Stimulated activated CD8-positive, alpha-beta memory T cell treated with anti-CD3 and anti-CD28 coated beads, Interleukin-2, amount 100 ng/mL, for 1 hour (primary cell): ENCODE measurements at places on chromosomes 7 and 10.

DNA sequence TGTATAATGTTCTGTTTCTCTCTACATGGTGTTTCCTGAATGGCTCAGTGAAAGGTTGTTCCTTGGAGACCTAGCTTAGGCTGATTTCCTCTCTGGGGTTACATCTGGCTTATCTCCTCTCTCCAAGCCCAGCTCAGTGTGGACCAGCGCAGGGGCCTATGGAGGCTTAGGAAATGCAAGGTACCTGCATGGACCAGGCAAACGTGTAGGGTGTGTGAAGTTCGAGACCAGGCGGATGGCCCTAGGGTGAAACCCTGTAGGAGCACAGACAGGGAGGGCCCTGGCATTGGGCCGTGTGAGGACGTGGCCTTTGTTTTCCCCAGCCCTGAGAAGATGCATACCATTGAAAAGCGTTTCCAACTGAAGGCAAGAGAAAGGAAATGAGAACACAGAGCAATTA is 59.0 kb downstream of the DOCK1 start:
- DNase-seq: no peak

DNA sequence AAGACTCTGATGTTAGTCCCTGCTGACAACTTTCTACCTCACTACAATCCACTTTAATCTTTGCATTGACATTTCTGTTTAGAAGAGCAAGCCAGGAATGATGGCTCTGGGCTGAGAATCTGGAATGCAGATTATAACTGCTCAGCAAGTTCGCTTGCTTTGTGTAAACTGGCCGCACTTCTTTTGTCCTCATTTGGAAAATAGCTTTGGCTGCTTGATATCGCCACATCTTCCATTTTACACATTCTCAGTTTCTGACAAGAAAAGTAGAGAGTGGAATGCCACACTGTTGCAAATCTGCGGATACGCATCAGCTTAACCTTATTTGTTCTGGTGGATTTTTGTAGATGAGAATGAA is 429.8 kb downstream of the KCNMA1 start:
- DNase-seq: no peak

- no peak for DNase-seq
Observed at GRCh38 chr10:8130973-8131911, 76.8 kb downstream of the GATA3 start.

- DNase-seq: no peak
Observed at GRCh38 chr7:72781631-72782030, 46.4 kb downstream of the TYW1B start.

DNA sequence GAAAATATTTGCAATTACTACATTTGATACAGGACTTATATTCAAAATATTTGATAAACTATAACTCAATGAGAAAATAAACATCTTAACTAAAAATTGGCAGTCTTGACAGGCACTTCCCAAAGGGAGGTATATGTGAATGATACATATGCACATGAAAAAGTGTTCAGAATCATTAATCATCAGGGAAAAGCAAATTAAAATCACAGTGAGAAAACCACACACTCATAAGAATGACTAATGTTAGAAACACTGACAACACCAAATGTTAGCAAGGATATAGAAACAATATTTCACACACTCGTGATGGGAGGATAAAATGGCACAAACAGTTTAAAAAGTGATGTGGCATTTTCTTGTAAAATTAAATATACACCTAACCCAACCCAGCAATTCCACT is 4.1 kb upstream of the VPS26A start:
- no peak for DNase-seq

GRCh38 chr10:88802523-88803285 is at the start of gene LIPM:
LIPM (plus strand) TSS chr10:88802730; CDS start chr10:88802897, 167 bp downstream.
- no peak for DNase-seq

DNA sequence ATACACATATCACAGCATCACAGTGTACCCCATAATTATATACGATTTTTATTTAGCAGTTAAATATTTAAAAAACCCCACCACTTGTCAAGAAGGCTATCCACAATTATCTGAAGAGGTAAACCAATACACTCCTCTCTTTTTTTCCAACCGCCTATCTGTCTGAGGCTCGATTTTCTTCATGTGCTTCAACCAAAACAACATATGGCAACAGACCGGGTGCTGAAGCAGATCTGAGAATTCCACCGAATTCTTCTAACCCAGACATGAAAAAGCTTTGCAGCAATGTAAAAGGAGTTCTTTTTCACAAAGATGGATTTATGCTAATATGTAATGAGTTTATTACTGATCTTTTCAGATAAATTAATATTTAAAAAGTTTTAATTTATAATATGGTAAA is 132.4 kb upstream of the RHEB start:
- DNase-seq: no peak

- DNase-seq: no peak
Observed at GRCh38 chr10:11913079-11913641, 90.0 kb downstream of the PROSER2 start.

DNA sequence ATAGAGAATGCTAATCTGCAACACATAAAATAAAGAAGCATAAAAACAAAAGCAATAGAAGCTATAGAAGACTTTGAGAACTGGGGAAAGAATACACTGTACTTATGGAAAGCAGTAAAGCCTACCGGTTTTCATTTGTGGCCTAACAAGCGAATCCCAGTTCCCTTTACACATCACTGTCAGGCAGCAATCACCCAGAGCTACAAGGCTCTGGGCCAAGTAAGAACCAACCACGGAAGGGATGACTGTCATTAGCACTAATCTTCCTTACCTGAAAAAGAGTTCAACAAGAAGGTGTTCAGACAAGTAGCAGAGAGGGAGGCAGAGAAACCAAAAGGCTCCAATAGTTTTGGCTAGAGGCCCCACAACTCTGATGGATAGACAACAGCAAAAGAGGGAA is 15.0 kb downstream of the CCDC6 start:
- no peak for DNase-seq

DNA sequence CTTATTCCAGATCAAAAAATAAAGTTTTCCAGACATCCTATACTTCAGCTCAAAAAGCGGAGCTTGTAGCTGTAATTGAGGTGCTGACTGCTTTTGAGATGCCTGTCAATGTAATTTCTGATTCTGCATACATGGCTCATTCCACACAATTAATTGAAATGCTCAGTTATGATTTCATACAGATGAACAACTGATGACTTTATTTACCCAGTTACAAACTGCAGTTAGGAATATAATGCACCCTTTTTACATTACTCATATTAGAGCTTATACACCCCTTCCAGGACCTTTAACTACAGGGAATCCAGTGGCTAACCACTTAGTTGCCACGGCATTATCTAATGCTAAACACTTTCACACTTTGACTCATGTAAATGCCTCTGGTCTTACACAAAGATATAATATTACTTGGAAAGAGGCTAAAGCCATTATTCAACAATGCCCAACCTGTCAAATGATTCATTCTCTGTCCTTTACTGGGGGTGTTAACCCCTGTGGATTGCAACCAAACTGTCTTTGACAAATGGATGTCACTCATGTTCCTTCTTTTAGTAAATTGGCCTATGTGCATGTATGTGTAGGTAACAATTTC is 147.3 kb downstream of the ZNF33B start:
- DNase-seq: no peak

DNA sequence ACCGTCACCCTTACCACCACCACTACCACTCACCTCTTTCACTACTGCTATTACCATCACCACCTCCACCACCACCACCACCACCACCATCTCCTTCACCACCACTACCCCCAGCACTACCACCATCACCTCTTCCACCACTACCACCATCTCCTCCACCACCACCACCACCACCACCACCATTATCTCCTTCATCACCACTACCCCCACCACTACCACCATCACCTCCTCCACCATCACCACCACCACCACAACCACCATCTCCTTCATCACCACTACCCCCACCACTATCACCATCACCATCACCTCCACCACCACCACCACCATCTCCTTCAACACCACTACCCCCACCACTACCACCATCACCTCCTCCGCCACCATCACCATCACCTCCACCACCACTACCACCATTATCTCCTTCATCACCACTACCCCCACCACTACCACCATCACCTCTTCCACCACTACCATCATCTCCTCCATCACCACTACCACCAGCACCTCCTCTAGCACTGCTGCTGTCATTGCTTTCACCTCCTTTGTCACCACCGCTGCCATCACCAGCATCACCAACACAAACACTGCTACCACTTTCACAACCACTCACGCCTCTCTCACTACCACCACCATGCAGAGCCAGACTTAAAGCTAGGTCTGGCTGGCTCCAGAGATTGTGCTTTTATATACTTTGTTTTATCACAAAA is 109.3 kb downstream of the ICA1 start:
- DNase-seq: no peak

DNA sequence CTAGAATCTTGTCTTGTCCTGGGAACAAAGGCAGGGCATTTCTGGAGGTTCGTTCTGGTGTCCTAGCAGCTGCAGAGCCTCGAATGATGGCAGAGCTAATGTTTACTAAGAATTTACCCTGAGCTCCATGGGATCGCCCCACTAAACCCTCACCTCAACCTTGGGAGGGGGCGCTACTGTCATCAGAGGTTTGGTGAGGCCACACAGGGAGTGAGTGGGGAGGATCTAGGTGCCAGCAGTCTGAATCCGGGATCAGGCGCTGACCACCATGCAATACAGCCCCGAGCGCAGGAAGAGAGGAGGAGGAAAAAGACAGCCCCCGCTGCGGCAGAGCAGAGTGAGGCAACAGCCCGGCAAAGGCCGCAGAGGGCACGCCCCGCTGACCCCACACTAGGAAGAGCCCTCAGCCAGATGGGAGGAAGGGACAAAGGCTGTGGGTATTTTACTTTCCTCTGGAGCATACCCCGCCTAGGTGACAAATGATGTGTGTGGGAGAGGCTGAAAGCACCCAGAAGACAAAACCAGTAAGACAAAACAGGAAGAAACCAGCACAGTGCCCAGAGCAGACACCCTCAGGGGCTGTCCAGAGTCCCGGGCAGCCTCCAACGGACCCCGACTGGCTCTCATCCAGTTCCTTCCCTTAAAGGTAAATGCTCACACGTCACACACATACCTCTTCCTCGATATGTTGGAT is 103.5 kb downstream of the FAM53B start:
- no peak for DNase-seq

DNA sequence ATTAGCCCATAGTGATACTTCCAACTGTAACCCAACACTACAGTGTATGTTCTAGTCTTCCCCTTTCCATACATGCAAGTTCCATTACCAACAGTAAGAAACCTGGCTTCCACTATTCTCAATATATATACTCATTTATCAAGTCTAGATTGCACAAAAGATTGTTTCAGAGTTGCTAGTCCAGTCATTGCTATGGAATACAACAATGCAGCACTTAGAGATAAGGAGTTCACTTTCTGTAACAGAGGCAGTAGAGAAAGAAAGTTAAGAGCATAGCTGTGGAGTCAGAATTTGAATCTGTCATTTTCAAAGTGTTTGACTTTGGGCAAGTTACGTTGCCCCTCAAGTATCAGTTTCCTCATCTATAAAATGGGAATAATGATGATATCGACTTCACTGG is 90.1 kb downstream of the RTKN2 start:
- no peak for DNase-seq

DNA sequence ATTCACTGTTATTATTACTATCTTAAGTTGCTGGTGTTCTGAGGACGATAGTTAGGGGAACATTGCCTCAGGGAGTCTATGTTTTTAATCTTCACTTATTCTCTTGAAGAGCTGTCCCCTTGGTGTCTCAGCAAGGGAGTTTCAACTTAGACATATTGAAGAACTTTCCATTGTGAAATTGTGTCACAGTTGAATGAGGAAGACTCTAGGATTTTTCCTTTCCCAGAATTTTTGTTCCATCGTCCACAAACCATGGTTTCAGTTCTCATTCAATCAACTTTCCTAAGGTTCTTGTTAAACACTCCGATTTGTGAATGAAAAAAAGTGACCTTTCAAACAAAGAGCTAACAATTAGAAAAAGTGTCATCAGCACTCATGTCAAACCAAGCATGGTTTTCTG is 128.3 kb downstream of the GATA3 start:
- no peak for DNase-seq

DNA sequence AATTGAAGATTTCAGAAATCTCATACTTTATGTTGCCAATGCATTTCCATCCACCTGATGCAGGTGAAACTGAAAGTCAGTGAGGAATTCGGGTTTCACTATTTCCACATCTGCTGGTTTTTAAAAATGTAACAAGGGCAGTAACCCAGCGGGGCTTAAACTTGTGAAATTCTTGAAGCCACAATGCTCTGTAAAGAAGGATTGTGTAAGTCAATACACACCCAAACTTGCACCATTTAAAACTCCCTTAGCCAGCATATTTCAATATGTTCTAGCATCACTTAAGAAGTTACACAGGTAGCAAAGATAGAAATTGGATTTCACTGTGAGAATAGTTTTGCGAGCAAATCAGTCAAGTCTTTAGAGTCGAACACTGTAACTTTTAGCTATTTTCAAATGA is 386.1 kb downstream of the PLXDC2 start:
- no peak for DNase-seq

DNA sequence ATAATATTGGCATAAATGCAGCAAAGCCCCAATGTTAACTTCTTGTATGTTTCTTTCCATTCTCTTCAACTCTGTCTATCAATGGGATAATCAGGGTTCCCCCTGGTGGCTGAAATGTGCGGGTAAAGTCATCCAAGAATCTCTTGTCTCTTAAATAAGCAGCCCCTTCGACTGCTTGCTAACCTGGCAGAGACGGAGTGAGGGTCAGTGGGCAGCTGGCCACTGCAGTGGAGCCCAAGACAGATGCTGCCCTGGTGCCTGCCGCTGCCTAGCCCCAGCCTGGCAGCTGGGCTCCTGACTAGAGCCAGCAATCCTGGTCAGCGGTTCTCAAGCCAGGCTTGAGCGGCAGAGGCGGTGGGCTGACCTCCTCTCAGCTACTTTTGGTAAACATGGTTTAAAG is 248.9 kb downstream of the COBL start:
- no peak for DNase-seq

DNA sequence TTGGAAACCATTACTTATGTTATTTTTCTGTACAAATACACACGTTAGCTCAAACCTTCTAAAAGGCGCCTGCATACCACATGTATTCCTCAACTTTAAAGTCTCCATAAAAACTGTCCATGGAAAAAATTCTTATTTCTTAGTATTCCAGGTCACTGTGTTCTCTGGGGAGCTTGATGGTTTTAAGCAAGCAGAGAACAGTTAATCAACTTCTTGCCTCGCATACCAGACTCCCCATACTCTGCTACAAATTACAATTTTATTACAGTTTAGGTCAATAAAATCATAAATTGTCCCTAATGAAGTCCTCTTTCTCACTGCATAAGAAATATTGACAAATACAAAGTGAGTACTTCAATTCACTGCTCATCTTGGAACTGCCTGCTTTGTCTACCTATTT is 77.0 kb upstream of the GPR22 start:
- DNase-seq: no peak

DNA sequence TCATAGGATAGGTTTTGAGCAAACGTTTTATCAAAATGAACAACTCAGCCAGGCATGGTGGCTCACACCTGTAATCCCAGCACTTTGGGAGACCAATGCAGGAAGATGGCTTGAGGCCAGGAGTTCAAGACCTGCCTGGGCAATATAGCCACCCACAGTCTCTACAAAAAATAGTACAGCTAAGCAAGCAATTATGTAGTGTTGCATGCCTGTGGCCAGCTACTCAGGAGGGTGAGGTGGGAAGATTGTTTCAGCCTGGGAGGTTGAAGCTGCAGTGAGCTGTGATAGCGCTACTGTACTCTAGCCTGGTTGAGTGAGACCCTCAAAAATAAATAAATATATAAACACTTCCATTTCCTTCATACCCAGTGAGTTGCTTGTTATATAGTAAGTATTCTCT is 67.1 kb downstream of the LSMEM1 start:
- DNase-seq: no peak

- DNase-seq: no peak
Observed at GRCh38 chr7:89623018-89623672, 531.1 kb upstream of the STEAP1 start.
